ENCODE measurements at places on chromosomes 16 and 17.
A peak's percentile ranks its signal among the peaks of the same experiment; 100 is the strongest.

DNA sequence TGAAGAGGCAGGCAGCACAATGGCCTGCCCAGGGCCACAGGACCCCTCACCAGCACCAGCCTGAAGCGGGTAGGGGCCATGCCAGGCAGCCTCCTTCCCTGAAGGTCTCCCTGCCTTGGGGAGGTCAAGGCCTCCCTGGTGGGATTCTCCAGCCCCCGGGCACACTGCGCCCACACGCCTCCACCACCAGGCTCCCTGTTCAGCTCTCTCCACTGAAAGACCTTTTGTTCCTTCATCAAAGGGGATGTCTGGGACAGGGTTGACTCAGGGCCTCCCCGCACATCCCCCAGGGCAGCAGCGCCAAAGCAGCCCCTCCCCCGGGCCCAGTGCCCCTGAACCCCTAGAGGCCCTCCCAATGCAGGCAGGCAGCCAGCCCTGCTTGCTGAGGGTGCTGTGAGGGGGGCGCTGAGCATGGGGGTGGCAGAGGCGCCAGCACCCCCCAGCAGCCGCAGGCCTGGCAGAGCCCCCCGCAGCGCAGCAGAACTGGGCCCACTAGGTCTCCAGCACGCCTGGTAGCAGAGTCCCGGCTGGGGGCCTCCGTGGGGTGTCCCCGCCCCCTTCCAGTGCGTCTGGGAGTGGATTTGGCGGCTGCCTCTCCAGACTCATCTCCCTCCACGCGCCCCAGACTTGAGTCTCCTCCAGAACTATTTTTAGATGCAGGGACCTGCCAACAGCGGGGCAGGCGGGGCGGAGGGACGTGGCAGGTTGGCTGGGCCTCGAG lies 13.1 kb downstream of the BCAR1 start:
- no peak for DNase-seq

DNA sequence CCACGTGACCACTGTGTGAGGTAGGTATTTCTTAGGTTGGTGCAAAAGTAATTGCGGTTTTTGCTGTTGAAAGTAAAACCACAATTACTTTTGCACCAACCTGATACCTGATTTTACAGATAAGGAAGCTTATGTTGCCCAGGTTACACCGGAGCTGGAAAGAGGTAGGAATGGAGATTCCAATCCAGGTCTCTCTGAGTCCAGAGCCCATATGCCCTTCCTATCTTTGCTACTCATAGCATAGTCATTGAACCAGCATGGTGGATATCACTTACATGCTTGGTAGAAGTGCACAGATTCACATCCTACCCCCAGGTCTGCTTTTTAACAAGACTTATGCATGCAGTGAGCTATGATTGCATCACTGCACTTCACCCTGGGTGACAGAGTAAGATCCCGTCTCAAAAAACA lies 61.8 kb downstream of the ARSG start:
- no peak for DNase-seq

DNA sequence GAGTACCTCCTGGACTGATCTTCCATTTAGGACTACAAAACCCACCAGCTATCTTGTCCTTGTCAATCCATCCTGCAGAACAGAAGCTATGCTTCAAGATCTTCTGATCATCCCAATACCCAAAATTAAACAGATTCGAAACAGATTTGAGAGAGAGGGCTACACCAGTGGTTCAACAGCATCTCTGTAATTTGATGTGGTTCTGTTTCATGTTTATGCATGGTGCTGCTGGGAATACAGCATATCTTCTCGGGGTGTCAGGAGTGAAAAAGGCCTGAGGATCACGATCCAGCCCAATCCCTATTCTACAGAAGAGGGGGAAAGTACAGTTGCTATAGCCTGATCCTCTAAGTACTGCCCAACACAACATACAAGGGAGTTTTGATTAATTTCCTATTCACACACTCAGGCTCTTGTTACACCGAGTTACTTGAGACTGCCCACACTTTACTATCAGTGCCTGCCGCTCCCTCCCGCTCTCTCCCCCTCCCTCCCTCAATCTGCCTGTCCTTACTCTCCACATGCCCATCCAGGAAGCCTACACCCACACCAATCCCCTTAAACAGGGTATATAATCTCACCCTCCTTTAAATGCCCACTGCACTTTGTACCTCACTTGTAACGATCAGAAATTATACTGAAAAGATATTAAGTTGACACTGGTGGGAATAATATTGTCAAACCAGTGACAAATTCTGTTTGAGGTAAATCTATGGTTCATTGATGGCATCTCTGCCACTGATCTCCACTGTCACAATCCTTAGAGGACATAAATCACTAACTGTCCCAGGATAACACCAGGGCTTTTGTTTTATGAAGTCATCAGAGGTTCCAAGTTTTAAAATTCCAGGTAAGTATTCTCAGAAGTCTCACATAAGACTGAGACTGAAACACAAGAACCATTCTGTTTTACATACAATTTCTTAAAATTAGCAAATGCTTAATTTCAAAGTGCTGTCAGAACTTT lies 89.3 kb upstream of the PLEKHM1 start:
- no peak for DNase-seq

DNA sequence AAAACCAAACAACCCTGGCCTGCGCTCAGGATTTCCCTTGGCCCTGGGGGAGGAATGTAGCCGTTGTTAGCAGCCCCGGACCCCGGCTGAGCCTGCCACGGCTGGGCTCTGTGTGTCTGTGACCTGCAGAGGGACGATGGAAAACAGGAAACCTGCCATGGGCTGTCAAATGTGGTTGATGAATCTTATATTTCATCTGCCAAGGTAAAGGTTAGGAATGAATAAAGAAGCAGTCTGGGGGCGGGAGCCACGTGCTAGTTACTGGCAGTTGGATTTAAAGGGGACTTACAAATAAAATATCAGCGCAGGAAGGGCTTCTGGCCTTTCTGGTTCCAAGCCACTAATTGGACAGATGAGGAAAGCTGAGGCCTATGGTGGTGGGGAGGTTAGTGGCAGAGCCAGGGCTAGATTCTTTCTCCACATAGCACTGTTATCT lies at the start of gene KRT23:
Gene KRT23, minus strand, starts transcription at position 263 of the 436 bp plus-strand sequence. CDS start 1,043 bp downstream, outside the sequence.
- no peak for DNase-seq

- DNase-seq: peak; percentile 63
Measured at GRCh38 chr17:38550661-38551060, 55.1 kb downstream of the SRCIN1 start.

DNA sequence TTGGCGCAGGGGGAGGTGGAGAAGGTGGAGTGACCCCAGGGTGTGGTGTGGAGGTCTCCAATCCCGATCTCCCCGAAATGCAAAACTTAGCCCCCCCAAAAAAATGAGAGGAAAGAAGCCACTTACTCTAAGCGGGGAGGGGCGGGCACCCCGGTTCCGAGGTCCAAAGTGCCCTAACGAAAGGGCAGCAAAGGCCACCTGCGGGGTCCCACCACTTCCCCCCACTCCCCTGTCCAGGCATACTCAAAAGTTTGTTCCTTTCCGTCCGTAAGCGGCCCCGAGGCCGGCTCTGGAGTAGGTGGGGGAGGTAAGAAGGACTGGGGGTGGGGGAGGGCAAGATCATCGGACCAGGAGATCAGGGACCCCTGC lies 1.1 kb downstream of the TOX3 start:
- no peak for DNase-seq

- DNase-seq: no peak
Measured at GRCh38 chr16:49419006-49419405, 45.4 kb downstream of the C16orf78 start.

GRCh38 chr17:34222722-34223497 lies 32.2 kb upstream of the CCL2 start:
- DNase-seq: no peak

GRCh38 chr16:88930716-88931115 lies 46.3 kb downstream of the CBFA2T3 start:
- no peak for DNase-seq

- no peak for DNase-seq
Measured at GRCh38 chr16:72884037-72884436, 163.9 kb downstream of the ZFHX3 start.

DNA sequence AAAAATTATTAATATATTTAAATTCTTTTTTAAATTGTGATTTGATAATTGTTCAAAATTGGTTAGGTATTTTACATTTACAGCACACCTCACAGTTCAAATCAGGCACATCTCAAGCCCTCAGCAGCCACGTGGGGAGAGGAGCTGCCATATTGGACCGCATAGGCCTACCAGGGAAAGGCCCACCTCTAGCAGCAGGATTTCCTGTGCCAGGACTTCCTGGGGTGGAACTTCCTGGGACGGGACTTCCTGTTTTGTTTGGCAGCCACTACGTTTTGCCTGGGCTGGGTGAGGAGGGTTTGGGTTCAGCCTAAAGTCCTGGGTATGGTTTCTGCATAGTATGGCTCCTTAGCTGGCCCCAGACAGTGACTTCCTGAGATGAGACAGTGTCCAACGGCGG lies 298.5 kb upstream of the FOXF1 start:
- DNase-seq: no peak

GRCh38 chr17:10208604-10209193 lies 10.3 kb upstream of the GAS7 start:
- DNase-seq: no peak

DNA sequence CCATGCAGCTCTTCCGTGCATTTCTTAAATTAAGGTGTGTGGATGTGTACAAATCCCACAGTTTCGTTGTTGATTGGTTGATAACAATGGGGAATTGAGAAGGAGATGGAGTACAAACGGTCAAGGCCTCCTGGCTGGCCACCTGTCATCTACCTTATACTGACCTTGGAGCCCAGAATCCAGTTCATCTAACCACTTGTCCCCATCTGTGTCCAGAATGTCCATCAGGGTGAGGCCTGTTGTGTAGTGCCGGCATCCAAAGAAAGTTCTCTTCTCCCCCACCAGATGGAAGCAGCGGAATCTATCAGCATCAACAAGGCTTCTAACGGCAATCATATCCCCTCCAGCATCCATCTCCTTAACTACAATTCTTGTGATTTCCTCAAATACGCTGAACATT lies 1.5 kb downstream of the GSDMB start:
- no peak for DNase-seq

DNA sequence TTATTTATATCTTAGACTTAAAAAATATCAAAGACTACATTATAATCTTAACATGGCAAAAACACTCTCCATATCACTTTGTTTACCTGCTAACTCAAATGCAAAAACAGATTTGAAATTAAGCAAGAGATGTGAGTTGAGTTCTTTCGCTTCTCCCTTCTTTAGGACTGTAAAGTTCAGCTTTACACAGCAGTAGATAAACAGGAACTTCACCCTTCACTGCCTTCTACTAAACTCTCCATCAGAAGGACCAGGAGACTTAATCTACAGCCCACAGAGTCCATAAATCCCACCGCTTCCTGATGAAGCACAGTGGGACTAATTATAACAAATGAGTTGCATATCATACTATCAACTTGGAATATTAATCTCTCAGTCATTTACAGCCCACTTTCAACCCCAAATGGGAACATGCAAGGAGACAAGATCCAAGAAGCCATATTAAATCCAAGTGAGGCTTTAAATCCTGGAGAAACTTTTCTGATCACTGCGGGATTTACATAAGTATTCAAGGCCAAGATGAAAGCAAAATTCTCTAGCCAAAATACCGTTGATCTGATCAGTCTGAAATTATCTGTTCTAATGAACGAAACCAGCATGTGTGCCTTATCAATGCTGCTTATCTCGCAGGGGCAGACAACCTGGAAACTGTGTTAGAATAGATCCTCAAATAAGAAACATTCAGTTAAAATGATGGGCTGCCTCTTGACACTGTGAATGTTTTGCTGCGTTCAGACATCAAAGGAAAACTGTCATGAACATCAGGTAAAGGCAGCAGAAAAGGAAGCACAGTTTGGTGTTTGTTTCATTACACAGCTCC lies 1.6 kb downstream of the AMFR start:
- DNase-seq: no peak

DNA sequence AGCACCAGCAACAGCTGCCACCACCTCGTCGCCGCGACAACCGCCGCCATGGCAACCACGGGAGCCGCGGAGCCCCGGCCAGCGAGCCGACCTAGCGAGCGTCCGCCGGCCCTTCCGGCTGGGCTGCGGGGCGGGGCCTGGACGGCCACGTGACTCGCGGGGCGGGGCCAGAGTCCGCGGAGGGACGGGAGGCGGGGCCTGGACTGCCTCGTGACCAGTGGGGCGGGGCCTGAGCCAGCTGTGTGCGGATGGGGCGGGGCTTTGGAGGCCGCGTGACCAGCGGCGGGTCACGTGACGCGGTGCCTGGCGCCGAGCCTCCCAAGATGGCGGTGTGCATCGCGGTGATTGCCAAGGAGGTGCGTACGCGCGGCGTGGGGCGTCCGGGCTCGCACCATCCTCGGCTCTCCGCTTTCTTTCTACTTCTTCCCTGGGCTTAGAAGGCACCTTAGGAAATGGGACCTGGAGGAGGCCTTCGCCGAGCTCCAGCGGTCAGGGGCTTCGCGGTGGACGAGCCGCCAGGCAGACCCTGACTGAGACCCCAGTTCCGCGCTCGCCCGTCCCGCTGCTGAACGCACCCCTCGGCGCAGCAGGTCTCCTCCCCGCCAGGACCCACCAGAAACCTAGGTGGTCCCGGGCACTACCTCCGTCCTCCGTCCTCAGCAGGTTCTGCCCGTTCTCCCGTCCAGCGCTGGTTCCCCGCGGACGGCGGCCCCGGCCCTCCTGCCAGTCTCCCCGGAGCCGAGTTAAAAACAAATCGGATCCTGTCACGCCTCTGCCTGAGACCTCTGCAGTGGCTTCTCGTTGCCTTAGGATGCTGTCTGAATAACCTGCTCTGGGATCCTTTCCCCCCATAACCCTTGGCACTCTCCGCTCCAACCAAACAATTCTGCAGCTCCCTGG lies at the start of the genes GALNS and TRAPPC2L:
Gene GALNS, minus strand, starts transcription at position 120 of the 900 bp plus-strand sequence. Its CDS starts 70 bp downstream, at position 50.
Gene TRAPPC2L, plus strand, starts transcription at position 300 of the 900 bp plus-strand sequence. Its CDS starts 24 bp downstream, at position 324.
- peak; percentile 56 for DNase-seq

GRCh38 chr17:77723909-77724875 lies 234.3 kb upstream of the TNRC6C start:
- no peak for DNase-seq

All from epithelial cell of prostate (primary cell).